ENCODE measurements at places on chromosomes 4 and X.

- no peak for DNase-seq
Observed at GRCh38 chr4:183416879-183417755, 27.3 kb upstream of the CDKN2AIP start.

DNA sequence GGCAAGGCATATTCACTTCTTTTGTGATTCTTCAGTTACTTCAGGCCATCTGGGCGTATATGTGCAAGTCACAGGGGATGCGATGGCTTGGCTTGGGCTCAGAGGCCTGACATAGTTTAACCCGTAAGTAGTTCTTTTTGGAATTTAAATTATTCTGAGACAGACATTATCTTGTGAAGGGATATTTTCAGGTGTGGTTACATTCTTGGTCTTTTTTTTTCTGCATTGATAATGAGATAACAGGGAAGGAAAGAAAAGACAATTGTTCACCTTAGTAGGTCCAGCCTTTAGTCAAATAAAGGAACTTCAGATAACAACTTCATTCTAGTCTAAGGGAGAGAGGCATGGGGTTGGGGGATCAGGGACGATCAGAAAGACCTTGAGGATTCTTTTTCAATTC, 74.8 kb downstream of the TEX13C start:
- no peak for DNase-seq

GRCh38 chr4:157667836-157668235, 447.3 kb downstream of the GRIA2 start:
- DNase-seq: no peak

GRCh38 chrX:8138252-8138651, 32.8 kb downstream of the VCX2 start:
- DNase-seq: no peak

DNA sequence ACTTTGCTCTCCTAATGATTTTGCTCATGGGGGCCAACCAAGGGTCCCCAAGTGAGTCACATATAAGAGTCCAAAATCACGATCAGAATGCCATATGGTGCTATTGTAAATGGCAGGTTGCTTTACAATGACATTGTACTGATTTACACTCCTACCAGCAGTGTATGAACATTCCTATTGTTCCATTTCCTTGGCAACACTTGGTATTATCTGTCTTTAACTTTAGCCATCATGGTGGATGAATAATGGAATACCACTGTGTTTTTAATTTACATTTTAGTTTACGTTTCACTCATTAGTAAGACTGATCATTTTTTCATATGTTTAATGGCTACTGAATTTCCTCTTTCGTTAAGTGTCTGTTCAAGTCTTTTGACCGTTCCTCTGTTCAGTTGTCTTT, 96.5 kb downstream of the NYX start:
- DNase-seq: no peak

DNA sequence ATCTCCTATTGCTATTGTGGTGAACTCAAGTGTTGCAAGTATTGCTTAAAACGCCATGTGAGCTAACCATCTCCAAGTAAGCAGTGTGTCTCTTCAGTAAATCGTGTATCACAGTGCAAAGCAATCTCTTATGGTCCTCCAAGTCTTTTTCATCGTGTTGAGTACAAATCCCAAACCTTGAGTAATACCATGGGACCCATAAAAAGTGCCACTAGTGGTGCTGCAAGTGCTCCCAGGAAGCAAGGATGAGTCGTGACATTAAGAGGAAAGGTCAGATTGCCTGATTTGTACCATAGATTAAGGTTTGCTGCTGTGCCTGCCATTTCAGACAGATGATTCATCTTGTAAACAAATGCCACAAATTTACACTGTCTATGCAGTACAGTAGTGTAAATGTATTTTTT, 66.9 kb upstream of the BMPR1B start:
- no peak for DNase-seq

DNA sequence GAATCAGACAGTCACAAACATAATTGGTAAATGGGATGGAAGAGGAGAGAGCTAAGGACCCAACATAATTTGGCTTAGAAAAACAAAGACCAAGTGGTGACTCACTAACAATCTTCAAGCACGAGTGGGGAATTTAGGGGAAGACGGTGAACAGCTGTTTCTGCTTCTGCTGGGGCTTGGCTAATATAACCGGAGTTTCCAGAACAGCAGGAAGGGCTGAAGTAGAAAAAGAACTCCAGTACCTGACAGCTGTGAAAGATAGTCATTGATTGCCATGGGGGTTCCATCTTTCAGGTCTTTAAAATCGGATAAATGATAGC, 290.9 kb upstream of the LDB2 start:
- no peak for DNase-seq

DNA sequence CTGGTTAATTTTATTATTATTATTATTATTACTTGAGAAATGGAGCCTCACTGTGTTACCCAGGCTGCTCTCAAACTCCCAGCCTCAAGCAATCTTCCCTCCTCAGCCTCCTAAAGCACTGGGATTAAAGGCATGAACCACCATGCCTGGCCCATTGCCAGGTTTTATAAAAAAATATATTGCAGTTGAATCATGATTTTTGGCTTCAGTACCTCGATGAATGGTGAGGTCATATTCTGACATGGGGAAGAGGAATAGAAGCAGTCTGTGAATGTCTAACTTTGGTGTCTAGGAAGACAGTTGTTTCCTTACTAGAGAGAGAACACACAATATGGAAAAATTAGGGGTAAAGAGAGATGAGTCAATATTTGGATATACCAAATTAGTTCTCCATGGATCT, 32.0 kb downstream of the CCSER1 start:
- no peak for DNase-seq

- DNase-seq: no peak
Observed at GRCh38 chr4:143433231-143433630, 80.3 kb upstream of the SMARCA5 start.

GRCh38 chr4:100721490-100721889, 203.7 kb upstream of the EMCN start:
- no peak for DNase-seq

GRCh38 chr4:78862314-78862737, 76.9 kb downstream of the PAQR3 start:
- DNase-seq: no peak

DNA sequence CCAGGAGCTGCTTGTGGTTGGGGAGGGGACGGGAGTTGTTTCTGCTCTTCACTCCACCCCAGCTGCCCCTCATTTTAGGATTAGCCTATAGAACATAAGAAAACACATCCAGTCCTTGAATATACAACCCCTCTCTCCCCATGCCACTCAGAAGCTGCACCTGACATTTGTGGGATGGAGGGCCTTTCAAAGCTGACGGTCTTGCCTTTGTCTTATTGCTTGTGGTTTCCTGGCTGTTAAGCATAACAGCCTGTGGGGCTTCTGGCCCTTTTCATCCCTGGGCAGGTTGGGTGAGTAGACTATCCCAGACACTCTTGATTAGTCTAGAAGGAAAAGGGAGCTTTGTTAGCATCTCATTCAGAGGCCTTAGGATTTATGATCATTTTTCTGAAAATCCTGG, 407.6 kb upstream of the BOD1L1 start:
- DNase-seq: no peak

DNA sequence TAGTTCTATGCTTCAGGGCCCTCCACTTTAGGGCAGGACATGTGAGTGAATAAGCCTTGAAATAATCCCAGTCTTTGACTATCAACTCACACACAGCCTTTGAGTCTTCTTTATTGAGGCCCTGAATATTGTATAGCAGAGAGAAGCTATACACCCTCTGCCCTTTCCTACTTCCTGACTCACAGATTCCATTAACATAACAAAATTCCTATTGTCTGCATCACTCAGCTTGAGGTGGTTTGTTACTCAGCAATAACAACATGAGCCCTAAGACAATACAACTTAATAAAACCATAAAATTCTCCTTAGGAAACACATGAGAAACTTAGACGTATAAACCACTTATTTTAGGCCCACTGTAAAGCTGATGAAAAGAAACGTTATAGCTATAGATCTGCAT, 680.3 kb upstream of the DIAPH2 start:
- no peak for DNase-seq

DNA sequence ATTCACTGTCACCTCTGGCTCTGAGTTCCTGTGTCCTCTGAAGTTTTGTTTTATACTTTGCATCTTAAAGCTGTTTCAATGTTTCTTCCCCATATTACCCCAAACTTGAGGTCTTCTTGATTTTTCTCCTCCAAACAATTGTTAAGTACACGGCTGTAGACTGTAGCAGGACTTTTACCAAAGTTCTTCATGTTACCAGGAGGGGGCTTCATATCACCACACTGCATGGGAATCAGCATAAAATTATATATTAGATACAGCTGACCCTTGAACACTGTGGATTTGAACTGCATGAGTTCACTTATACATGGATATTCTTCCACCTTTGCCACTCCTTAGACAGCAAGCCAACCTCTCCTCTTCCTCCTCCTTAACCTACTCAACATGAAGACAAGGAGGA, 56.6 kb downstream of the SPATA18 start:
- no peak for DNase-seq

DNA sequence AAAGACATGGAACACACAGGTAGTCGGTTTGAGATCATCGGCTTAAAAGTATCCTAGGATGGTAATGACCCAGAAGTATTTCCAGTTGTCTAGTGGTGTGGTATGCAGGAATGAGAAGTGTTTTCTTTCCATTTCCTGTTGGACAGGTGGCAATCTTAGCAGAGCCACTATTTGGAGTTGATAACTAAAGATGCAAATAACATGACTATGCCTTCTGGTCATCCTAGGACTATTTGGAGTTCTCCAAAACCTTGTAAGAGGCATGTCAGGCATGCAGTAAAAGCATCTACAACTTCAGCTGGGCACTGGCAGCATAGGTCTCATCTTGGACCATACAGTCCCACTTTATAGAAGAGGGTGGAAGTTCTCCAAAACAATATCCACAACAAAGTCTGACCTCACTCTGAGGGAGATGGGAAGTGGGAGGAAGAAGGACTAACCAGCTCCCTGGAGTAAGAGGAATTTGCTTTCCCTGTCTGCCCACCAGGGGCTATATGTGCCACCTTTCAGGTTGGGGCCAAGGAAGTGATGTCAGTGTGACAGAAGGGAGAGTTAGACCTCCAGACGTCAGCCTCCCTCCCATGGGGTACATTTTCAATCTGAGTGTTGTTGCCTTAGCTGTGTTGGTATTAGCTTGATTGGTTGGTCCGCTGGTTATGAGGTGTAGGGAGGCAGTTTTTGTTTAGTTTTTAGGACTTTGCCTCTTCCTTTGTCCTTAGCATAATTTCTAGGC, 101.2 kb upstream of the MYOZ2 start:
- no peak for DNase-seq

GRCh38 chrX:38664285-38664684, 102.9 kb downstream of the TSPAN7 start:
- DNase-seq: no peak

DNA sequence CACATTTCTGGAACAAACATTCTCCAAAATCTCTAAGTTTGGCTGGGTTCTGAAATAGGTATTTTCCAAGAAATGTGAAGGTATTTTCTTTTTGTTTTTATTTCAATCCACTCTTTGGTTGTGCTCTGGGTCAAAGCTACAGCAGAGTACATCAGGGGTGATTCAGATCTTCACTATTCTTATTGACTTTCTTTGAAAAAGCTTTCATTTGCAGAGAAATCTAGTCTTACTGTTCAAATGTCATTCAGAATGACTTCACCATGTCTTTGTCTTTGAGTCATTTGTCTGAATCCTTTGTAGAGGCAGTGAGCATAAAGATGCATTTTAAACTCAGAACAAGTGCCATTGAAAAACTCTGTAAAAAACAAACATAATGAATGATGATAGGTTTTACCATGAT, 547.2 kb upstream of the ADGRL3 start:
- no peak for DNase-seq

GRCh38 chr4:43776371-43776770, 672.2 kb downstream of the KCTD8 start:
- no peak for DNase-seq

- no peak for DNase-seq
Observed at GRCh38 chr4:172758586-172759340, 409.8 kb upstream of the GALNT7 start.

DNA sequence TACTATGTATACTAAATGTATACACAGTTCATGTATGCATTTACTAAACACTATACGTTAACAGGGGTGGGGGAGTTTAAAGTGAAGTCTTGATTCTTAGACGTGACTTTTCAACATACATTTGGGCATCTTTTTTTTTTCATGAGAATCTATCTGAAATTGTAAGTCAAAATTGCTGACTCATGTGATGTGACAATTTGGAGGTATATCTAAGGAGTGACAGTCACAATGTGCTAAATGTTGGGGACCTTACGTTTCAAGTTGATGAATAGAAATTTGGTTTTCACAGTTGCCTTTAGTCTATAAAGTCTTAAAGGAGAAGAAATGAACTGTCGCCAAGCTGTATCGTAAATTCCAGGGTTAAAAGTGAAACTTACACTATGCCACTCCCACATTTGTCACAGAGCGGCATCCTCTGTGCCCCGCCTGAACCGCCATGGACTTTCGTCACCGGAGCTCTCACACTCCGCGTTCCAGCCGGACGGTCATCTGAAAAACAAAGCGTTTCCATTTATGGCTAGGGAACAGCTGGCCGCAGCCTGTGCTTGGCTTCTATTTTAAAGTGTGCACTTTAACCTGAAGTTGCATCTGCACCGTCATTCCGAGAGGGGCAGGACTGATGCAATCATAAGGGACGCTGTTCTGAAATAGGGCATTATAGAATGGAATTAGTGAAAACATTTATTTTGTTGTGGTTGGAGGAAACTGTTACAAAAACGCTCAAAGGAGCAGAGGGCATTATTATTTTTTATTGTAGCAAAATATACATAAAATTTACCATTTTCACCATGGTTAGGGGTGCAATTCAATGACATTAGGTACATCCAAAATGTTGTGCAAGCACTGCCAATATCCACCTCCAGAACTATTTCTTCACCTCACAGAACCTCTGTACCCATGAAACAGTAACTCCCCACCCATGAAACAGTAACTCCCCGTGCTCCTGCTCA, 30.9 kb downstream of the PDLIM3 start:
- DNase-seq: peak; percentile 84

DNA sequence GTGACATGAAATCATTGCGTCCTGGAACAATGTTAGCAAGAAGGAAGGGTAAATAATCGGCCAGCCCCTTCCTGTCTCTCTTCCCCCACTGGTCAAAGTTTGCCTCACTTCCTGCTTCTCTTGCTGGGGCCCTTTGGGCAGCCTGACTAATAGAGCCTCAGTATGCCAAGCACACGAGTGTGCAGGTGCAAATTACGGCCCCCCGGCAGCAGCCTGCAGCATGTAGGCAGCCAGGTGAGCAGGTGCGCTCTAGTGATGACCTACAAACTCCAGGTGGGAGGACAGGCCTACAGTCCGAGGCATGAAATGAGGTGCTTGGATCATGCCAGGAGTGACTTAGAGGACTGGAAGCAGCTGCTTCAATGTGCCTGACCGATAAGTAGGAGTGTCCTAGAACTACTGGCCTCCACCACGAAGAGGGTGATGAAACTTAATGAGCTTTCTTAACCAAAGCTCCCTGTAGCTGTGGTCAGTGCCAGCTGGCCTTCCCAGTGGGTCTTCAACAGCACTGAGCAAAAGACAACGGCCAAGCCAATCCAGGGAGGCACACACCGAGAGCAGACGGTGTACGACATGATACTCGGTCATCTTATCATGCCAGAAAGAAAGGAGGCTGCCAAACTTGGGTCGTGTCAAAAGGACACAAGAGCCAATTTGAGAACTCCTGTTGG, 26.1 kb upstream of the FAT1 start:
- no peak for DNase-seq

- no peak for DNase-seq
Observed at GRCh38 chr4:139858436-139859205, 193.0 kb downstream of the MGST2 start.

- DNase-seq: peak; percentile 4
Observed at GRCh38 chr4:182089326-182089725, 153.9 kb upstream of the TENM3 start.

GRCh38 chr4:47309165-47309564, 154.3 kb downstream of the COMMD8 start:
- DNase-seq: no peak

GRCh38 chrX:39759526-39760224, 338.1 kb downstream of the BCOR start:
- peak; percentile 82 for DNase-seq

Data from thyroid gland (tissue), 4 donors.